ENCODE measurements at places on chromosomes 2 and 18. TPM values are rescaled to one million over a fixed set of nuclear protein-coding genes. Genes with fewer than 3 reads are reported as not detected.
A peak's percentile ranks its signal among the peaks of the same experiment; 100 is the strongest.

- H3K27ac ChIP-seq = peak overlapping the region; percentile 74
- no peak for DNase-seq
- peaks cover 15% of the 10 kb centered on the region for H3K4me1 ChIP-seq
- H3K36me3 ChIP-seq = no peaks in the 10 kb centered on the region
Observed at GRCh38 chr2:217467331-217467730, 535.5 kb downstream of the TNS1 start.

GRCh38 chr18:53843113-53843760 is 381.2 kb downstream of the MBD2 start:
- no peak for DNase-seq
- no peak overlapping the region for H3K27ac ChIP-seq
- no peaks in the 10 kb centered on the region for H3K27me3 ChIP-seq
- no peaks in the 10 kb centered on the region for H3K36me3 ChIP-seq

- H3K4me3 ChIP-seq = no peak overlapping the region
- H3K36me3 ChIP-seq = peaks cover 3% of the 10 kb centered on the region
- H3K4me1 ChIP-seq = no peaks in the 10 kb centered on the region
- H3K27ac ChIP-seq = no peak overlapping the region
- no peak for DNase-seq
Observed at GRCh38 chr2:8061219-8061618, 620.6 kb upstream of the ID2 start.

DNA sequence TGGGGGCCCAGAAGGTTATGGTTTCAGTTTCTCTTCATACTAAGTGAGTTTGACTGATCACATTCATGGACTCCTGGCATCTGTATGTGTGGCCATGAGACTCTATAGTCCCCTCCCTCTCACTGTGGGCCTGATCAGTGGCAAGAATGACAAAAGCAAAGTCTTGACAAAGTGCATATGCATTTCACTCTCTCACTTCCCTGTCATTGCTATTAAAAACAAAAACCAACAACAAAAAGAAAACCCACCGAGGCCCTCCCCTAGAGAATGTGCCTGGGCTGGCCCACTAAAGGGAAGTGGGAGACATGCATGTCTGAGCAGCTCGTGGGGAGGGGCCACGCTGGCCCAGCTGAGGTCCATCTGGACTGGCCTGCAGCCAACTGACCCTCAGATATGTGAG is 600.1 kb upstream of the RAB6C start:
- no peak for DNase-seq
- no peak overlapping the region for H3K4me3 ChIP-seq
- H3K27me3 ChIP-seq = no peaks in the 10 kb centered on the region
- H3K36me3 ChIP-seq = peaks cover 9% of the 10 kb centered on the region
- peak overlapping the region; percentile 57 for H3K27ac ChIP-seq
- H3K4me1 ChIP-seq = peaks cover 24% of the 10 kb centered on the region

DNA sequence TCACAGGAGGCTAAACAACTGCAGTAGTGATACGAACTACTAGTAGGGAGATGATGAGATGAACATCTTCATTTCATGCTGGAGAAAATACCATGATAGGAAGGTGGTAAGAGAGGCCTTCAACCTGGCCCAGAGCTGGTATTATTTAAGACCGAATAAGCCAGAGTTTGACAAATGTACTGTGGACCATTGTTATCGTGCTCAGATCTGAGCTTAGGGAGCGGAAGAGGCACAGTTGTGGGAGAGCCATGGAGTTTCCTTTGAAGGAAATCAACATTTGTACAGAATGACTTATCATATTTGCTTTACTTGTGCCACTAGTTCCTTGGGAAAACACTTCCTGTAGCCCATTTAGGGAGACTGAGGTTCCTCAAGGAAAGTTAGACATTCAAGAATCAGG is 260.6 kb upstream of the TNP1 start:
- H3K4me3 ChIP-seq = no peak overlapping the region
- no peaks in the 10 kb centered on the region for H3K27me3 ChIP-seq
- H3K36me3 ChIP-seq = no peaks in the 10 kb centered on the region
- no peak overlapping the region for H3K27ac ChIP-seq

DNA sequence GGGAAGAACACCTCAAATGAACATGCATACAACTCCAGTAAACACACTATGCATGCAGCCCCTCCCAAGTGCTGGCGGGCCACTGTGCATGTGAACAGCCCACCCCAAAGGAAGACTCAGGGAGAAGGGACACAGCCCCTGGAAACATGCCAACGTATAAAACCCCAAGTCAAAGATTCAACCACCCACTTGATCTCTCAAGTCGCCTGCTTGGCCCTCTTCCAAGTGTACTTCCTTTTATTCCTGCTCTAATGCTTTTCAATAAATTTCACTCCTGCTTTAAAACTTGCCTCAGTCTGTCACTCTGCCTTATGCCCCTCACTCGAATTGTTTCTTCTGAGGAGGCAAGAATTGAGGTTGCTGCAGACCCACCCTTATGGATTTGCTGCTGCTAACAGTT is 139.1 kb downstream of the C1D start:
- DNase-seq = no peak
- H3K4me3 ChIP-seq = no peak overlapping the region
- no peaks in the 10 kb centered on the region for H3K36me3 ChIP-seq
- peaks cover 16% of the 10 kb centered on the region for H3K27me3 ChIP-seq

DNA sequence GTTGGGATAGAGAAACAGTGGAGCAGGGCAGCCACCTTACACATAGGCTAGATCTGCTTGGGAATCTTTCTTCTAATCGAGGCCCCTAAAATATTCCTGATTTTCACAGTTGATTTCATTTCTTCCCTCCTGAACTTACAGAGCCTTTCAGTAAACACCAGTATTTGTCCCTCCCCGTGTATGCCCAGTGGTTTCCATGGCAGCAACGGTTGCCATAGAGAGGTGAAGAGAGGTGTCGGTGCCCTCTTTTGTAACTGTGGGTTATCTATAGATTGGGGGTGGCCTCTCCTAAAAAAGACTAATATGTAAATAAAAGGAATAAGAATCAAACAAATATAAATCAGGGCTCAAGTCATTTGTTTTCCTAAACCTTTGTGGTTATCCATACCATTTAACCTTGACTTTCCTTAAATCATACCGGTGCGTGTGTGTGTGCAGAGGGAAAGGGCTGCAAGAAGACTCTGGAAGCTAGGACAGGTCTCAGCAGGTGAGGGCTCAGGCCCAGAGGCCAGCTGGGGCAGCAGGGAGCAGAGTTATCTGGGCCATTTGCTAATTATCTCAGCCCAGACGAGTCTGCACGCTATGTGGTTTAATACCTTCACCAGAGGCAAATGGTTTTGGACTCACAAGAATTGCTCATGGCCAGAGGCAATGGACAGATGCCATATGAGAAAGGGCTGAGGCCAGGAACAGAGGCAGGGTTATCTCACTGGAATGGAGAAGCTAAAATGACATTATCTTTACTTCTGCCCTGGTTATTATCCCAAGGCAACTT is 35.5 kb downstream of the LIPG start:
- H3K4me3 ChIP-seq = no peak overlapping the region
- H3K4me1 ChIP-seq = peaks cover 3% of the 10 kb centered on the region

DNA sequence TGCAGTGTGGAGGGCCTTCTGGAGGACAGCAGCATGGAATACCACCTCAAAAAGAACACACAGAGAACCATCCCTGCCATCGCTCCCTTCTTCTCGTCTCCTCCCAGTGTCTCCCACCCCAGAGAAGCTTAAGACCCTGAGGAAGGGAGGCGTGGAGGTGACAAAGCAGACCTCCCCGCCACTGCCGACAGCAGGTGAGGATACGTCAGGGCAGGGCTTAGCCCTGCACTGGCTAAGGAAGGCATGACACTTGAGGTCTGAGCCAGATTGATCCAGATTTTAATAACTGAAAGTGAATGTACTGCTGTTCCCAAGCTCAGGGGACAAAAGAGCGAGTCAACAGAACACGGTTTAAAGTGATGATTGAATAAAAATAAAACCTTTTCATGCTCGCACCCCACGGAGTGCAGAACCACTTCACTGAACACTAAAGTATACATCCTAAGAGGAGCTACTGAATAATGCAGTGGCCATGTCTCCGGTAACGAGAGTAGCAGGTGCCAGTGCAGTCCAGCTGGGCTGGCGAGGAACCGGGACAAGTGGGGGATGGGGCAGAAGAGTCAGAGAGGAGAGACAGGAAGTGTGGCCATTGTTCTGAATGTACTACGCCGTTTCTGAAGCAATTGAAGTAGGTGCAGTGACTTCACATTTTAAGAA is 391.0 kb downstream of the CDH2 start:
- no peak overlapping the region for H3K27ac ChIP-seq
- DNase-seq = no peak
- H3K27me3 ChIP-seq = no peaks in the 10 kb centered on the region
- H3K36me3 ChIP-seq = no peaks in the 10 kb centered on the region

The CCDC178 gene
- 3.1 TPM for total RNA-seq

DNA sequence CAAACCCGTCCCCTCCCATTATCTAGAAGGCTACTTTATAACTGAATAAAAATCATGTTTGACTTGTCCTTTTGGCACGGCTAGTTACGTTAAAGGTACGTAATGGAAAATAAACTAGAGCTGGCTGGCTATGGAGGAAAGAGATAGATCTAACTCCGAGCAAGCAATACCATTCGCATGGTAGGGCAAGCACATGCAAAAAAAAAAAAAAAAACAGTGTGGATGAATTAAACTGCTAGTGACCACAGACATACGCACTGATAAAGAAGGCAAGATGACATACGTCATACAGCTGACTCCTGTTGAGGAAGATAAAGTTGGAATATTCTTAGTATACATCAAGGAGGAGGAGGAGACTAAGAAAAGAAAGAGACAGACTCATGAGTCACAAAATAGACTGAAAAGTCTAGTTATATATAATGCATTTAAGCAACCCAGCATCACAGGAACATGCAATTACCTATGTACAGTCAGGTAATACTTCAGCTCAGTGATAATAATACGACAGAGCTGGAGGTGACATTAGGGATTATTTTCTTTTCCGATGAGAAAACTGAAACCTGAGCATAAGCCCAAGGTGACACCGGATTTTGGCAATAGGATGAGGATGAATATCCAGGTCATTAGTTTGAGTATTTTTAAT is 37.9 kb upstream of the NARS1 start:
- H3K36me3 ChIP-seq = peaks cover 48% of the 10 kb centered on the region
- no peaks in the 10 kb centered on the region for H3K27me3 ChIP-seq
- no peak for DNase-seq
- peak overlapping the region; percentile 39 for H3K27ac ChIP-seq

The KHK gene
- 3.3 TPM for total RNA-seq

DNA sequence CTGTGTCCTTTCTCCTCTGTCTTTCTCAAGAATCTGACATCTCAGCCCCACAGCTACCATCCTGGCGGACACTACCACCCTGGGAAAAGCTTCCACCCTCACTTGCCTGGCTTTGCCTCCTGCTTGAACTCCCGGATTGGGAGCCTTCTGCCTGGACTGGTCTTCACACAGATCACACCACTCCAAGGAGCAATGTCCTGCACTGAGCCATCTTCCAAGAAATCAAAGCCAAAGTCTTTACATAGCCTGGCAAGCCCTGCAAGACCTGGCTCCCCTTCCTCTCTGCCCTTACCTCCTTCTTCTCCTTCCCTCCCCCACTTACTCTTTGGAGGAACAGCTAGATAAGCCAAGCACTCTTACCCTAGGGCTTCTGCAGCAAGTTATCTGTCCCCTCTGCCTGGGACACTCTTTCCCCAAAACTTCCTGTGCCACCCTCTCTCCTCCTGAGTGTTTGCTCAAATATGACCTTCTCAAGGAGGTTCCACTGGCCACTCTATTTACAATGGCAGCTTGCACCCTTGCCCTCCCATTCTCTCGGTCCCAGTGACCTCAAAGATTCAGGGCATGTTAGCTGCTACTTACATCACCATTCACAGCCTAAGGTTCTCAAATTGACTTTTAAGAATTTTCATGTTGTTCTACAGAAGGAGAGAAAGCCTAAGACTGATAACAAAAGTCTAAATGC is 9.7 kb downstream of the ATP8B1 start:
- H3K36me3 ChIP-seq = peaks cover 3% of the 10 kb centered on the region
- DNase-seq = no peak
- H3K27ac ChIP-seq = no peak overlapping the region
